ENCODE measurements at places on chromosomes 2 and 18.

DNA sequence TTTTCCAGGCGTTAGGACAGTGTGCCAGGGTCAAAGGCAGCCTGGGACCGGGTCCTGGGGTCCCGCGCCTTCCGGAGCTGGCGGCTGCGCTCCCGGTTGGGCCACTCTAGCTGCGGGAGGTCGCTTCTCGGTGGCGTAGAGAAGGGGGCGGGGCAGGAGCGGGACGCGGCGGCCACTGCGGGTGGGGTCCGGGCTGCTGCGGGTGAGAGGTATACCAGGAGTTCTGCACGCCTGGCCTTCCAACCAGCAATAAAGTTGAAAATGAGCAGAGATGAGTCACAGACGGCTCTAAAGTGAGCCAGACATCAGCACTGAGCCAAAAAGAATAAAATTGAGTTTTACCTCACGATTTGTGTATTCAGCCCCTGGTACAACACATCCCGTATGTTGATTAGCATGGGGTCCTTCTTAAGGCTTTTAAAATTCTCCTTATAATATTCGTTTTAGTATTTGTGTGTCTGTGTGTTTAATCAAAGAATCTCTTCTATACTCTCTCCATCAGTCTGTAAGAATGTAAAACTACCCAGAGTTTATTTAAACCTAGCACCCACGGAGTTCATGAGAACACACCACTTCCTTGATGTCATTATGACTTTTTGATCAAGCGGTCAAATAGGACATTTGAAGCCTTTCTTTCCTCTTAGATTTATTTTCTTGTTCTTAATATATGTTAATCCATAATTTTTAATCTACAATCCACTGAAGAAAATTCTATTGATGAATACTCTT, at the start of gene C1GALT1C1L:
Gene C1GALT1C1L, minus strand, starts transcription at position 108 of the 729 bp plus-strand sequence. Its CDS starts 107 bp downstream, at position 1.
- DNase-seq = peak; percentile 66

GRCh38 chr2:29062371-29062770, 12.0 kb downstream of the PCARE start:
- DNase-seq = no peak

GRCh38 chr2:169069341-169069740, at the start of gene DHRS9:
DHRS9 (plus strand) TSS chr2:169069563; CDS start chr2:169081582, 12,019 bp downstream.
- DNase-seq = peak; percentile 34

GRCh38 chr2:47782381-47782670, 619 bp upstream of the MSH6 start:
- DNase-seq = no peak

GRCh38 chr18:7470101-7470500, 97.0 kb upstream of the PTPRM start:
- DNase-seq = no peak

DNA sequence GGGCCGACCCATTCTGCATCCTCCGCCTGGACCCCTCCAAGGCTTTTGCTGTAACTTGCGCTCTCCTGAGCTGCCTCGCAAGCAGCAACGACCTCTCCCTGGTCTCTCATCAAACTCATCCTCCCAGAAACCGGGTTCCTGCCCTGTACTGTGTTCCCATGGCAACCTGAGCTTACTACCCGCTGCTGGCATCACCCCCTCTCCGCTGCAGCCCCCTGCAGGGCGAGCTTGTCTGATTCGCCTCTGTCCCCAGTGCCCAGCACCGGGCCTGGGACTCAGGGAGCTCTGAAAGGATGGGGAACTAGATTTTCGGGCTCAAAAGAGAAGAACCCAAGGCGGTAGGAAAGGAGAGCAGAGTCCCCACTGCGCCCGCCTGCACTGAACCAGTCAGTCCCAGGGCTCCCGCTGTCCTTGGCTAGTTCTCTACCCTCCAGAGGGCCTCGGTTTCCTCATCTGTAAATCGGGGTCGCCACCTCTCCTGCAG, 463 bp downstream of the HS1BP3 start:
- DNase-seq = peak; percentile 23

GRCh38 chr2:21096458-21096857, 27.3 kb upstream of the TDRD15 start:
- no peak for DNase-seq

GRCh38 chr2:216078776-216079175, 2.8 kb downstream of the PECR start:
- no peak for DNase-seq

DNA sequence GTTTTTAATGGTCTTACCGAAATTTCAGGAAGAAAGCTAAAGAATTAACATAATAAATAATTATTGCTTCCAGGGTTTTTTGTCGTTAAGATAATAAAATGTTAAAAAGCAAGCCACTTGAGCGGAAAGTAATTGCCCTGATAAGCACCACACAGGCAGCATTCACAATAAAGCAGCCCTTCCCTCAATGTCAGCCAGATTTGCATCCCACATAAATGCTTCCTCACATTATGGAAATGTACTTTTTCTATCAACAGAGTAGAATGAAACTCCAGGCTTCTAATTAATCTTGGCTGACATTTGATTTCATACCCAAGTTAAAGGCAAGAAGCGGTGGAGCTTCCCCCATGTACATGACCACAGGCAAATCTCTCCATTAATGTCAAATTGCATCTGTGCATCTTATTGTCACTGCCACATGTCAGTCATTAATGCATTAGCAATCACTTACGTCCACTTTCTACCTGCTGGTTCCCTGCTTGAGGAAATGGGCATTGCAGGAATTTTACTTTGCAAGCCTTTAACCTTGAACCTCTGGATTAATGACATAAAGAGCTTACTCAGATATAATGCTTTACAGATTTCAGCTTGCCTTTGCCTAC, 26.2 kb downstream of the PTPRM start:
- no peak for DNase-seq

DNA sequence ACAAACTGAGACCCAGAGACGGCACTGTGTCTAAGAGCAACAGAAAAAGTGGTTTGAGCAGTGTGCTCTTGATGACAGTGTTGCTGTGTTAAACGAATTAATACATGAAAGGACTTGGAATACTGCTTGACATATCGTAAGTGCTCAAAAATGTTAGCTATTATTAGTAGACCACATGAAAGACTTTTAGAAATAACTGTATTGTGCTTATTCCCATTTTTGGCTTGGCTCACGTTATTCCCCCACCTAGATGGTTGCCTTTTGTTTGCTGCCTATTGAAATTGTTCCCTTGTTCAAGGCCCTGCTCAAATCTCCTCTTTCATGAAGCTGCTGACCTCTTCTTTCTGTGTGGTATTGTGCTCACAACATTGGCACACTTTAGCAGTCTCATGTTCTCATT, 27.8 kb upstream of the C2orf74 start:
- peak; percentile 4 for DNase-seq

- no peak for DNase-seq
Observed at GRCh38 chr2:60052601-60053000, 500.9 kb downstream of the BCL11A start.

- no peak for DNase-seq
Observed at GRCh38 chr2:217933617-217933993, 69.2 kb downstream of the TNS1 start.

DNA sequence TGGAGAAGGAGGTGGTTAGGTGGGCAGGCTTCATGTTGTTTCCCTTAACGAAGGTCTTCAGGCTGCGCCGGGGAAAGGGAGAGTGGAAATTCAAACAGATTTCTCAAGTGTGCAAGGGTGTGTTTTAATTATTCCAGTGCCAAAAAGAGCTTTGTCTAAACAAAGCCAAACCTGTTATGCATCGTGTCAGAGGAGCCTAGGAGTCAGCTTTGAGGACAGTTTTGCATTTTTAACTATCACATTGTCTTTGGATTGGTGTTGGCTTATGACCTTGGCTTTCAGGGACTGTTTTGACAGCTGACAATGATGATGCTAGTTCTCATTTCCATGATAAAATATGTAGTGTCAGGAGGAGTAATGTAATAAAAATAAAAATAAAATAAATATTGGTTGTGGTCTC, 144.8 kb downstream of the LDLRAD4 start:
- no peak for DNase-seq

GRCh38 chr2:19989342-19989666, 601 bp downstream of the WDR35 start:
- no peak for DNase-seq

- DNase-seq = no peak
Observed at GRCh38 chr18:76981396-76981968, 151.1 kb downstream of the MBP start.

DNA sequence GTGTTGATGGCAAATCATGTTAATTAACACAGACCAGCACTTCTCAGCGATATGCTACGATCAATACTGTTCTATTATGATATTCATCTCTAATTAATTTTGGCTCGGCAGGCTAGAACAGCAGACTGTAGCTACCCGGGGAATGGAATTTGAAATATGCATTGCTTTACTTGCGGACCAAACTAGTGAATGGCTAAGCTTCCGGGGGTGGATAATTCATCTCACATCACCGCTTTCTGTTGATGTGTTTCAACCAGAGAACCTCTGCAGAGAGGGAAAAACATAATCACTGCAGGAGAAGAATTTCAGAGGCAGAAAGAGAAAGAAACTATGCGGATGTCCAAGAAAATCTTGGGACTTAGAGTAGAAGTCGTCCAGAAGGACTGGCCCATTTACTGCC, 490.9 kb downstream of the STK39 start:
- DNase-seq = peak; percentile 21

- DNase-seq = no peak
Observed at GRCh38 chr2:10820978-10821695, 8.6 kb upstream of the PDIA6 start.

GRCh38 chr2:156818944-156819343, 382.8 kb downstream of the GPD2 start:
- DNase-seq = peak; percentile 79

DNA sequence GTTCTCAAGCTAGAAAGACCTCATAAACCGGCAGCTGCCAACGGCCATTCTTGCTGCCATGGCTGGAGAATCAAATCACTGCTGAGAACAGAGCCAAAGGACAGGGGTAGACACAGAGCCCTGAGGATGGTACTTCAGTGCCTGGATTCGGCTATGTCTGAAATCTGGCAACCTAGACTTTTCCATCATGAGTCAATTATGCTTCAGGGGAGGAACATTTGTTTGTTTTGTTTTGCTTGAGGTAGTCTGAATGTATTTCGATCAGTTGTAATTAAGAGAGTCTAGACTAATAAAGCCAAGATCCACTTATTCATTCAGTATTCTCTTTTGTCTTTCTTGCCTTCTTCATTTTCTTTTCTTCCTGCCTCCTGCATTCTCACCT, 122.8 kb upstream of the SH3BP4 start:
- DNase-seq = no peak

- DNase-seq = no peak
Observed at GRCh38 chr2:197515315-197515738, 539 bp upstream of the MOB4 start.

GRCh38 chr18:36442717-36443116, 145.2 kb downstream of the FHOD3 start:
- DNase-seq = no peak

GRCh38 chr2:20516646-20517341, 69.9 kb downstream of the RHOB start:
- no peak for DNase-seq

DNA sequence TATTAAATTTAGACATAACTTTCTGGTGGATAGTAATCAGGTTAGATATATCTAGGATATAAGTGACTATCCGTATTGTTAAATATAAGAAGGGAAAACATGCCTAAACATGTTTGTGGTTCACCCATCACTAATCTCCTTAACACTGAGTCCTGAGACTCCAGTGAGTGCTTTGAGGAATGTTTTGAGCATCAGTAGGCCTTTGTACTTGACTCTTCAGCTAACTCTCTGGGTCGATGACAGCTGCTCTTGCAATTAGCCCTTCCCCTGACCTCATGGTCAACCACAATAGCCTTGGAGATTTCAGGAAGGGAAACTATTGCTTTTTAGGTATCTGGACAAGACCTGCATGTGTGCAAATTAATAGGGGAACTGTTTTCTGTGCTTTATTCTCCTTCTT, 716.8 kb downstream of the EPHA4 start:
- DNase-seq = peak; percentile 53

DNA sequence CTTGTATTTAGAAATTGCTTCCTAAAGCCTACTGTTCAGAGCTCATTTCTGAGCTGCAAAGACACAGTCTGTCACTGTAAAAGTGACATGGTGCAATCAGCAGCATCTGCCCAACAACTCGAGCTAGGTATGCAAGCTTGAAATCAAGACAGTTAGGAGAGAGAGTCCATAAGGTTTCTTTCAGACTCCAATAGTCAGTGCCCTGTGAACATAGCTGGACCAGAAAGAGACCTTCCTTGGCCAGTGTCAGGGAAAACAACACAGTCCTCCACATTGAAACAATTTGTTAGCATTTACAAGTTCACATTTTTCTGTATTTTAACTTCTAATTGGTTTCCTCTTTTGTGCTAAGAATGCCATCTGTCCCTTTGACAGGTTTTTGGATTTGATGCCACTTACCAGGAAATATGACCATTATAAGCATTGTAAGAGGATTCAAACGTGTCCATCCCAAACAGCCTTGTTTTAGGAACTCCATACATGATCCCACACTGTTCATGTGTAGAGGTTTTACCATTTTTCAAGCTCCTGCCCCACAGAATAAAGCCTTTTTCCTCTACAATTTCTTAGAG, 8.9 kb upstream of the MYCN start:
- no peak for DNase-seq

GRCh38 chr2:64273524-64274398, 129.5 kb upstream of the PELI1 start:
- peak; percentile 93 for DNase-seq

GRCh38 chr2:171787333-171788072, 100.2 kb downstream of the DYNC1I2 start:
- DNase-seq = no peak

- DNase-seq = no peak
Observed at GRCh38 chr2:24169023-24169422, 5.8 kb upstream of the FAM228A start.

DNA sequence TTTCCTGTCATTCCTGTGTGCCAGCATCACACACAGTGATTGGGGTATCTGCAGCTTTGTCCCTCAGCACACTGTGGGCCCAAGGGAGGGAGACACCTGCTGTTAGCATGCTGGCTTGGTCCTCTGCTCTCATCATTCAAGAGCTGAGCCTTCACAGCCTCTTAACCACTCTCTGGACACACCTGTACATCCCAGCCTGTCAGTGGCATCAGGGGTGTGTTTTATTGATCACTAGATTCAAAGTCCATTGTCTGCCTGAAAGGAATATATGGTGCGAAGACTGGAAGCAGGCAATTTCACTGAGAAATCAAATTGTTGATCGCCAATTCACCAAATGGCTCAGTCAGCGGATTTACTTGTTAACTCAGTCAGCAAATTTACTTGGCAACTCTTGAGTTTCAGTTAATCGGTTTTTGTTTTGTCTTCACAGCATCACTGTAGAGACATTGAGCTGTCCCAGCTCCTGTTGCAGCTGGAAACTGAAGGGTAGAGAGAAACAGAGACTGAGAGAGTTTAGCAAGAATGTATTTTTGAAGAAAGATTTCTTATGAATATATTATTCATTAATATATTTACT, 56.3 kb upstream of the TMEM200C start:
- no peak for DNase-seq

DNA sequence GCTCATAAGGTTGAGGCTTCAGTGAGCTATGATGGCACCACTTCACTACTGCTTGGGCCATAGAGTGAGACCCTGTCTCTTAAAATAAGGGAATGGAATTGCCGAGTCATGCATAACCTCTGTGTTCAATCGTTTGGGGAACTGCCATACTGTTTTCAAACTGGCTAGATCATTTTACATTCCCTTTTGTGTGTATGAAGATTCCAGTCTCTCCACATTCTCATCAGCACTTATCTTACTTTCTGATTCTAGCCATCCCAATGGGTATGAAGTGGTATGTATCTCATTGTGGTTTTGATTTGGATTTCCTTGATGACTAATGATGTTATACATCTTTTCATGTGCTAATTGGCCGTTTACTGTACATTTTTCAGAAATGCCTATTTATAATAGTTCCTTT, 23.7 kb downstream of the MARCHF7 start:
- DNase-seq = peak; percentile 34
